ENCODE measurements at places on chromosomes 2 and 18.

DNA sequence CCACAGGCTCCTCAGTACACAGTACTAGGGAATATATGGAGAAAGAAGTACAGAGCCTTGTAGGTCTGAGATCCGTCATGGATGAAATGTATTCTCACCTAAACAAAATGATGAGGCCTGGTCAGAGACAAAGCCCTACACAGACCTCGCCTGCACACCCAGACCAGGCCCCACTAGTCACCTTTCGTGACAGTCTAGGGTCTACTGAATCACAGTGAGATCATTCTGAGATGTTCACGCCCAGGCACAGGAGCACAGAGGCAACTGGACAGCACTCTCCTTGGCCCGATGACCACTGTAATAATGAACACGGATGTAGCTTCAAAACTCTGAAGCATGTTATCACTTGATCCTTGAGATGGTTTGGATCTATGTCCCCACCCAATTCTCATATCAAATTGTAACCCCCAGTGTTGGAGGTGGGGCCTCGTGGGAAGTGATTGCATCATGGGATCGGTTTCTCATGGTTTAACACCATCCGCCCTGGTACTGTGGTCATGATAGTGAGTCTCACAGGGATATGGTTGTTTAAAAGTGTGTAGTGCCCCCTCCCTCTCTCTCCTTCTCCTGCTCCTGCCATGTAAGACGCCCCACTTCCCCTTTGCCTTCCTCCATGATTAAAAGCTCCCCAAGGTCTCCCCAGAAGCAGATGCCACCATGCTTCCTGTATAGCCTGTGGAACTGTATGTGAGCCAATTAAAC, 15.1 kb downstream of the DOCK10 start:
- DNase-seq, result no peak

- DNase-seq, result no peak
These were observed 43.9 kb upstream of the BCL11A start for GRCh38 chr2:60597346-60597745.

DNA sequence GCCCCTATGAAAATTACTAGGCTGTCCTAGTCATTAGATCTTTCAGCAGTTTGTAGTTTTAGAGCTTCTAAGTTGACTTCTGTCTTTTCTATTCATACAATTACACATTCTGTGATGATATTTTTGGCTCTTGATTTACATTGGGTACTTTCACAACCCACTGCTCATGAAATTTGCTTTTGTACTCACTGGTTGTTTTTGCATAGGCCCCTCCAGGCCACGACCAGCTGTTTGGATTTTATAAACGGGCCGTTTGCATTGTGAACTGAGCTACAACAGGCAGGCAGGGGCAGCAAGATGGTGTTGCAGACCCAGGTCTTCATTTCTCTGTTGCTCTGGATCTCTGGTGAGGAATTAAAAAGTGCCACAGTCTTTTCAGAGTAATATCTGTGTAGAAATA, 193.8 kb downstream of the RPIA start:
- DNase-seq, result no peak

- no peak for DNase-seq
These were observed 112.0 kb downstream of the QPCT start for GRCh38 chr2:37456479-37456878.

DNA sequence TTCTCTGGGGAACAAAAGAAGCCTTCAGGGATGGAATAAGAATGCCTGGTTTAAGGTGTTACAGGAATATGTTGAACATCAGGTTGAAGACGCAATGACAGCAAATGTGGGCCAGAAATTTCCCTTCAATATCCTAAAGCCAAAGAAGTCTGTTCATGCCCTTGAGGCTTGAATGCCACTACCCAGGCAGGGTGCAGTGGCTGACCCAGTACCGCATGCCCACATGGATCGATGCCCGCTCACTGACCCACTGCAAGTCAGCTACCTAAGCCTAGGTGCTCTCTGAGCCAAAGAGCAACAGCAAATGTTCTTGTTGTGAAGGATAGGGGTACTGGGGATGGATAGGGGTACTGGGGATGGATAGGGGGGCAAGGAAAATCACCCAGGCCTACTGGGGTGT, 58.2 kb downstream of the GNAL start:
- no peak for DNase-seq

DNA sequence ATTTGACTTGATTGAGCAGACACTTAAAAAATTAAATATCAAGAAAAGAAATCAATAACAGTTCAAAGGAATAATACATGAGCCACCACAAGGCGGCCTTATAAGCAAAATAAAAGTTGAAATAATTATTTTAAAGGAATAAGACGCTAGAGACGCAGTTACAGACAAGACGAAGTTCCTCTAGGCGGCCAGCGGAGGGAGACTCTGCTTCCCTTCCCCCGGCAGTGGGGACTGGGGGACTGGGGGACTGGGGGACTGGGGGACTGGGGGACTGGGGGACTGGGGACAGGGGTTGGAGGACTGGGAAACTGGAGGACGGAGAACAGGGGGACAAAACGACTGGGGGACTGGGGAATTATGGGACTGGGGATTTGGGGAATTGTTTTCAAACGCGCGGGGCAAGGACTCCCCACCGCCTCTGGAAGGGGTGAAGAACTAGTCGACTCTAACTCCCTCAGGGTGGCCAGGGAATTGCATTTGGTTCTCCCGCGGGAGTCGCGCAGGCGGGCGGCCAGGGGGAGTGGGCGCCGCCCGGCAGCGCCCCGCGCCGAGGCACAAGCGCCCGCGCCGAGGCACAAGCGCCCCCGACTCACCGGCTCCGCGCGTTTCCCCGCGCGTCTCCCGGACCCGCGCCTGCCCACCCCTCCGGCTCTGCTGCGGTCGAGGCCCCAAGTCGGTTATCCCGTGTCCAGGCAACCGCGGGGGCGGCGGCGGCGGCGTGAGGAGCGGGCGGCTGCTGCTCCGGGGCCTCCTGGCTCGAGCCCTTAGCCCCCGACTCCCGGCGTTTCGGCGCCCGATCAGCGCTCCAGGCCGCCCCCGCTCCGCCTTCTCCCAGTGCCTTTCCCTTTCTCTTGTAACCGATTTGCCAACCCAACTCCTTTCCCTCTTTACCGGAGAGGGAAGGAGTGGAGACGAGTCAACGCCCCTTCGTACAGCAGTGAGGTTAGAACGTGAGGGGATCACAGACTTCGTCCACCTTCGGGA, at the start of gene CCDC178:
Gene CCDC178 (minus strand): TSS at position 662 of the 984 bp plus-strand sequence. CDS start 28,633 bp downstream, outside the sequence.
- DNase-seq, result no peak

- DNase-seq, result no peak
These were observed 845.9 kb upstream of the ID2 start for GRCh38 chr2:7835693-7836680.

GRCh38 chr2:28477087-28477486, 18.8 kb upstream of the PLB1 start:
- DNase-seq, result no peak

- DNase-seq, result no peak
These were observed 221.3 kb upstream of the ITGA4 start for GRCh38 chr2:181235683-181236459.

- DNase-seq, result no peak
These were observed 168.2 kb downstream of the KCNS3 start for GRCh38 chr2:18046558-18047212.

DNA sequence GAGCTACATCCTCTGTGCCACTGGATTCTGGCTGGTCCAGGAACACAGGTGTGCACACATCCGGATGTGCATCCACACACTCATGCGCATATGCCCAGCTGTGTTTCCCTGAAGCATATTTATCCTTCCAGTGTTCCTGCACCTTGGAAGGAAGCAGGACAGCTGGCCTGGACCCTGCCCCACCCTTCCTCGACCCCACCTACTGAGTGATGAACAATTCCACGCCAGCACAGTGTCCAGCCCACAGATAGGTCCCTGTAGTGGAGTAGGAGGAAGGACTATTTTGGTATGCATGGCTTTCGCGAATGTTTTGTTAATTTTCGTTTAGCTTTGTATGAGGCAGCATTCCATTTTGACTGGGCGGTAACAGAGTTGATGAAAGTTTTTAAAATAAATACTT, 211.5 kb downstream of the AGAP1 start:
- DNase-seq, result no peak

- DNase-seq, result no peak
These were observed 201.0 kb downstream of the MBD2 start for GRCh38 chr18:54023471-54023870.
